ENCODE measurements at places on chromosomes 11 and 22. TPM values are rescaled to one million over a fixed set of nuclear protein-coding genes. Genes with fewer than 3 reads are reported as not detected.

The SAA1 gene
- total RNA-seq = 11.3 TPM

DNA sequence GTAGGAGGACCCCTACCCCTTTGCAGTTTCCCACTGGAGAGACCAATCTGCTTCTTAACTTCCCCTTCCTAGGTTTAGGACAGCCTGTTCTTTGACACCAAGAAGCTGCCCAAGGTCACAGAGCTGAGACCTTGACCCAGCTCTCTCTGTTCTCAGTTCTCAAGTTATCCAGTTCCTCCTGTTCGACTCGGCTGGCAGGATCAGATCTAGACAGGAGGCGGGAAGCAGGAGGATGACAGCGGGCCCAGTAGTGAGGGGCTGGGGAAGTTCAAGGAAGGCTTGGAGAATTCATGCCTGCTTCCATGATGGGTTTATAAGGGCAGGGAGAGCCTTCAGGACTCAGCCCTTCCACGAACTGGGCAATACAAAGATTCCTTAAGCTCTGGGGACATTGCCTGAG lies 210.6 kb downstream of the DSCAML1 start:
- no peak for DNase-seq

The CATSPER1 gene
- not detected for total RNA-seq

GRCh38 chr11:81573367-81573766 lies 1160.3 kb downstream of the FAM181B start:
- DNase-seq = no peak

The SEC14L6 gene
- 0.11 TPM for total RNA-seq

The OR51B2 gene
- total RNA-seq = not detected

GRCh38 chr11:59117774-59118173 lies 10.7 kb downstream of the FAM111B start:
- DNase-seq = no peak

The LDLRAD3 gene
- 2.3 TPM for total RNA-seq

The DDX25 gene
- total RNA-seq = 0.27 TPM

- no peak for DNase-seq
Observed at GRCh38 chr11:102012946-102013345, 34.3 kb upstream of the CFAP300 start.

GRCh38 chr11:763073-763463 lies 14.2 kb downstream of the GATD1 start:
- DNase-seq = peak; percentile 69

DNA sequence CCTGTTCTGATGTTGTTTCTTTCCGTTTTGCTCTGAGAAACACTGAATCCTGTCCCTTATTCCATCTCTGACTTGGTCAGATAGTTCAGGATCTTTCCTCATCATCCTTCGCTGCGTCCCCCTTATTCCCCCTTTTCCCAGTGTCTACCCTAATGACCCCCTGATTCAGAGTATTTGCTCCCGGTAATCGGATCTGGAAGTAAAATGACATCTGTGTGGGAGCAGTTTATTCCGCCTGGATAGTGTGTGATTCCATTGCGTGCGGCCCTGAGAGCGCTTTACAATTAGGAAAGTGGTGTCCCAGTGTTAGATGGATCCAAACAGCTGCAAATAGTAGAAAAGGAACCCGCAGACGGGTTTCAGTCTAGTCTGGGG lies 606 bp downstream of the DRG1 start:
- no peak for DNase-seq

DNA sequence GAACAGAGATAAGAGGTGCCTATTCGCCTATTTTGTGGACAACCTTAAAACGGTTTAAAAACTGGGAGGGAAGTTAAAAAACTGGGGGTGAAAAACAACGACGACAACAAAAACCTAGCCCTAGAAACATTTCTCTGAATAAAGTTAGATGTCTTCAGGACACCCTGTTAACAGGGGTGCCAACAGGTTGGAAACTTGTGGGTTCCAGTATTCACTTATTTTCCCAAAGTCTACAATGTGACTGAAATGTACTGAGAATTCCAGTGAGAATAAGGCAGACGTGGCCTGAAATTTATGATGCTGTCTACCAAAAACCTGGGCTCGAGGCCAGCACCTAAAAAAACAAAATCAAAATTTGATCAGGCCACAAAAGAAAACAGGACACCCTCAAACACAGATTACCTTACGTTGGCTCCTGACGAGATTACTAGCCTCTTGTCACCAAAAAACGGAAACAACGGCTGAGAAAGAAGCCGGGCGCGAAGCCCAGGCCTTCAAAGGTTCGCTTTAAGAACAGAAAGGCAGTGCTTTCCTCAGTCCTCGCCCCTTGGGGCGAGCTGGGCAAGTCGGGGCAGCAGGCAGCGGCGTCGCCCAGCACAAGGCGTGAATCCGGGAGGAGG lies 906 bp downstream of the CCDC90B start:
- DNase-seq = no peak

The MMP10 gene
- total RNA-seq = not detected

DNA sequence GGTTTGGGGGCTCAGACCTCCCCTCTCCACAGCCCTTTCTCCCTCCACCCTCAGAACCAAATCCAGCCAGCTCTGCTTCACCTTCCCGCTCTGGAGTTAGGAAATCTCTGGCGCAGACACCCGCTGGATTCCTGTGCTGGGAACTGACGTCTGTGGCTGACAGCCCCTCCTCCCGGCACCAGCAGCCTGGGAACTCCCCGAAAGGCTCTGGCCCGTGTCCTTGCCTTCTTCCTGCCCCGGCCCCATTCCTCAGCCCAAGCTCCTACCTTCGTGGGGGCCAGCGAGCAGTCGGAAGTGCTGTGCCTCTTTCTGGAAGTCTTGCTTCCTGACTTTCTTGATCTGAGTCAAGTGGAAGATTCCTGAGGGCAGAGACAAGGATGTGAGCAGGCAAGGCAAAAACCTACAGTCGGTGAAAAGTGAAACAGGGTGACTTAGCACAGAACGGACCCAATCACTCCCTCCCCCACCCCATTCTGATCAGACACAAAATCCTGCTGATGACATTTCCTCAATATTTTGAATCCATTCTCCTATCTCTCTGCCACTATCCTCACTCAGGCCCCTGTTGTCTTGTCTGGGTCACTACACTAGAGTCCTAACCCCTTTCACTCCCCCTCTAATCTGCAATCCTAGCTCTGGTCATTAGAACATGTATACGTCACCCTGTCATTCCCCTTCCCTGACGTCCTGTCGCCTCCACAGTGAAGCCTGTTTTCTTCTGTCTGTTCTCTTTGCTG lies 34.1 kb downstream of the CHRDL2 start:
- DNase-seq = peak; percentile 42

- DNase-seq = no peak
Observed at GRCh38 chr11:128502726-128503125, 84.6 kb downstream of the ETS1 start.

- no peak for DNase-seq
Observed at GRCh38 chr22:37290737-37291136, 8.4 kb downstream of the CYTH4 start.

DNA sequence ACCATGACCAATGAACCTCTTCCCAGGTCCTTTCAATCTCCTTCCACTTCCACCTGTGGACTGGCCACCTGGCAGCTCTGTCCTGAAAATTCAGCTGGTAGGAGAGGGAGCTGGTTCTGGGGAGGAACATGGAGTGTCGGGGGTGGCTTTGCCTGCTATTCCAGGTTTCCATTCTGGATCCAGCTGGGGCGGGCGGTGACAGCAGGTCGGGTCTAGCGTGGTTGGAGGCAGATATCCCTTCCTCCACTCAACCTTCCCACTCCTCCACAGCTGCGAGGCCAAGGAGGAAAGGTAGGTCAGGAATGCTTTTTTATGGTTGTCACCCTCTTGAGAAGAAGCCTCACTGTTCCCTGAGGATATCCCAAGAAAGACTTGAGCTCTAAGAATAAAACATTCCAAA lies 3.3 kb downstream of the NRGN start:
- no peak for DNase-seq

All from left colon (tissue), 2 donors.